Thoracic aorta (tissue), 2 donors: ENCODE measurements at places on chromosomes 4 and X.

GRCh38 chr4:38152305-38152704 lies 192.1 kb downstream of the PTTG2 start:
- DNase-seq, result no peak

GRCh38 chrX:97547877-97548578 lies 664.3 kb downstream of the RPA4 start:
- DNase-seq, result no peak

DNA sequence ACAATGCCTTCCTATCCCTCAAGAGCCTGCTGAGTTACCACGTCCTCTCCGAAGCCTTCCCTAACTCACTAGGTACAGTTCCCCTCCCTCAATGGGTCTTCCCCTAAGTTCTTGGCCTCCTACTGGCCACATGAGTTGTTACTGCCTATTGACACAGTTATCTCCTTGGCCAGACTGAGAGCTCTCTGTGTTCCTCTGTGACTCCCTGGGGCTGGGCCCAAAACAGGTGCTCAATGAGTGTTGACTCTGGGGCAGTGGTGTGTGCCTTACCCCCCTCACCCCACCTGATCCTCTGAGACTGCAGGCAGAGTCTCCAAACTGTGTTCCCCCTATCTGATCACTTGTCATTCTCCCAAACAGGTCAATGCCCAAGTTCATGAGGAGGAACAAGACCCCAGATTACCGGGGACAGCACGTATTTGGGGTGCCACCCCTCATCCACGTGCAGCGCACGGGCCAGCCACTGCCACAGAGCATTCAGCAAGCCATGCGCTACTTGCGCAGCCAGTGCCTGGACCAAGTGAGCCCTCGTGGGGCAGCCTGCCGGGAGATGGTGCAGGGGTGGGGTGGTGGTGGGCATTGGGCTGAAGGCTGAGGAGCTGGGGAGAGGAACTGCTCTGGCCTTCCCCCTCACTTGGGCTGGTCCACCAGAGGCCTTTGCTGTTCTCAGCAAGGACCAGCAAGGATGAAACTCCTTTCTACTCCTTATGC lies 72.6 kb downstream of the STARD8 start:
- no peak for DNase-seq

- DNase-seq, result no peak
Measured at GRCh38 chr4:182245541-182246215, 2.5 kb downstream of the TENM3 start.

DNA sequence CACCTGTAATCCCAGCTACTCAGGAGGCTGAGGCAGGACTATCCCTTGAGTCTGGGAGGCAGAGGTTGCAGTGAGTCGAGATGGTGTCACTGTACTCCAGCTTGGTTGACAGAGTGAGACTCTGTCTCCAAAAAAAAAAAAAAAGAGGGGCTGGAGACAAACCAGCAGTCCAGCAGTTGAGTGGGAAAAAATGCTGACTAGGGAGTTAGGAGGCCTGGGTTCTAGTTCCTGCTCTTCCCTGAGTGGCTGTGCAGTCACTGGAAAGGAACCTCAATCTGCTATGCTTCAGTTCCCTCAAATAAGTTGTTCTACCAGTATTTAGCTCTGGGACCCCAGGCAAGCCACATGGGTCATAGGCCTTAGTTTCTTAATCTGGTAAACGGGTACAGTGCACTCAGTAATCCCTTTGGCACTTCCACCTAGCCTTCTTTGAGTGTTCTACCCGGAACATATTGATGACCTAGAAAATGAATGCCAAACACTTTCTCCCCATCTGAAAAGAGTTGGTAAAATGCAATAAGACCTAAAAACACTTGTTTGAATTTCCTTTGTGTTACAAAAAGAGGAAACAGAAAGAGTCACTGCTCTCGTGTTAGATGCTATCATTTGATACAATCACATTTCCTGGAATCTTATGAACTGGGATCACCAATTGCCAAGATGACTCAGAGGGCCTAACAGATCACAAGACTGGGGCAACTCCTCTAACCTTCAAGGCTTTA lies 99.3 kb upstream of the EGFL6 start:
- no peak for DNase-seq

DNA sequence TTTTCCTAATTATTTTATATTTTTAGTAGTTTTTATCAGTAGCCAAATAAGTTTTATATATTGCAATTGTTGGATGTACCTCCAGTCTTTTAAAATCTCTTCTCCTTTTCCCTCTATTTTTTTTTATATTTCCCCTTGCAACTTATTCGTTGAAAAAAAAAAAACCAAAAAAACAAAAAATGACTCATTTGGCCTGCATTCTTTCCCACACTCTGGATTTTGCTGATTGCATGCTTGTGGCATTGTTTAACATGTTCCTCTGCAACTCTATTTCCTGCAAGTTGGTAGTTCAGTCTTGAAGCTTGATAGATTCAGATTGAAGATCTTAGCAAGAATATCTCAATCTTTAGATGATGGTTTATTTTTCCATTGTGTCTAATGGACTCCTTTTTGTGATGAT lies 260.6 kb upstream of the BOD1L1 start:
- no peak for DNase-seq

DNA sequence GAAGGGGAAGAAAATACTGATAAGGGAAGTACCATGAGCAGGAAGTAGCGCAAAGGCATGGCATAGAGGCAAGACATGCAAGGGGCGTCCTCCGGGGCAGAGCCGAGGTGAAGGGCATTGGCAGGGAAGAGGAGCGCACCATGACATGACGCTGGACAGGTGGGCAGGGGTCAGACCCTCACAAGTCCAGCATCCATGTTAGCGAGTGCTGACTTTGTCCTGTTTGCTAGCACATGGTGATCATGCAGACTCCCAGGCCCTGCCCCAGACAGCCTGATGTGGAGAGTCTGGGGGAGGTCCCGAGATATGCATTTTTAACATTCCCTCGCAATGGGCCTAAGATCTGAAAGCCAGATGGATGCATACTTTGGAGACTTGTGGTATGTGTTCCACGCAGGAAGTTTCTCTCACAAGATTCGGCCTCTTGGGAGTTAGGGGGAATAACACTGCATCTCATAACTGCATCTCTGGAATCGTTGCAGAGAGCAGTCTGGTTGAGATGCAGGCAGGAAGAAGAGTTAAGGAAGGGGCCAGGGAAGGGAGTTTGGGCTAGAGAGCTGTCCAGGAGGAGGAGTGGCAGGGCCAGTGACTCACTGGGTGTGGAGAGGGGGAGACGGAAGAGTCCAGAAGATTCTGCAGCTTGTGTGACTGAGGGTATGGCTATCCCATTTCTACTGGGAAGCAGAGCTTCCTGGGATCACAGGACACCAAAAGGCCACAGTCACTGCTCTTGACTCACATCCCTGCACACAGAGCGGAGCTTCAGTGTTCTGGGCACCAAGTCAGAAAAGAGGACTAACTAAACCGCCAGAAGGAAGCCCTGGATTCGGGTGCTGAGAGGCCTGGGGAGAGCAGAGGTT lies 59.7 kb downstream of the FAM184B start:
- no peak for DNase-seq

- no peak for DNase-seq
Measured at GRCh38 chr4:60619531-60620305, 580.4 kb upstream of the ADGRL3 start.

DNA sequence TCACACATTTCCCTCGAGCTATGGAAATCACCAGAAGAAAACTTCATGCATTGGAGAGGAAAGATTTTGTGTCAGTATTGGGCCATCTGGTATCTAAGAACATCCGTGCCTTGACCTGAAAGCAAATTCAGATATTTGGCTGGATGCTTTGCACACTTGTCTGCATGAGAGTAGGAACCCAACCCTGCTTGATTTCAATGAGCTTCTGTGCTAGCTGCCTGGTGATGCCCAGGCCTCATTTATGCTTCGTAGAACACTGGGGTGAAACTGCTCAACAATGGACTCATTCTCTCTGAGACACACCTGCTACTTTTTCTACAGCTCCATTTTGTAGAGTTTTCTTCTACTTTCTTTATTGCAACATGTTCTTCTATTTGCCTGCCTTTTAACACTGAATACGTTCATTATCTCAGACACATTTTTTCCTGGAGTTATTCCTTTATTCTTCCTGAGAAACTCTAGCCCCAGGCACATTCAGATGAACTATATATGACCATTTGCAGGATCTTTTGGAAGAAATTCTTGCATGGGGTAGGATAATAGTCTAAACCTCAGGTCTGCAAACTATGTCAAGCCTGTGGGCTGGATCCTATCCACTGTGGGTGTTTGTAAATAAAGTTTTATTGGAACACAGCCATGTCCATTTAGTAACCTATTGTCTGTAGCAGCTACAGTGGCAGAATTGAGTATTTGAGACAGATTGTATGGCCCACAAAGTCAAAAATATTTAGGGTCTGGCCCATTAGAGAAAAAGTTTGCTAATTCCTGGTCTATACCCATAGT lies 83.8 kb upstream of the CLCN4 start:
- no peak for DNase-seq

- no peak for DNase-seq
Measured at GRCh38 chrX:88886908-88887307, 139.9 kb downstream of the CPXCR1 start.

DNA sequence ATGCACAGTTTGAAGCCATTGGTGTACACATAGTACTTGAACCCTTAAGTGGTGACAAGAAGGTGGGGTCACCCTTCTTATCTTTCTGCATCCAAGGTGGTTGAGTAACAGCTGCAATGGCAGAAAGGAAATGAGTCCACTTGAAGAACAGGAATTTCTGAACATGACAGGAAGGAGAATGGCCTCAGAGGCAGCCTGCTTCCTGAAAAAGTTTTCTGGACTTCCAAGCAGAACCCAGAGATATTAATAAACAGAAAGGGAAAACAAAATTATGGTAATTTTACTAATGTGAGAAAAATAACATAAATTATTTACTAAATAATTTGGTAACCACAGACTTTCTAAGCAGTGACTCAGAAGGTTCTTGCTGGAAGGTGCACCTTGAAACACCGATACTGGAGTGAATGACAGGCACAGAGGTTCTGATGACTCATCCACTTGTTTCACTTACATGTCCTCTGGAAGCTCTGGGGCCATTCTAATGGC lies 119.9 kb upstream of the HS3ST1 start:
- DNase-seq, result no peak

DNA sequence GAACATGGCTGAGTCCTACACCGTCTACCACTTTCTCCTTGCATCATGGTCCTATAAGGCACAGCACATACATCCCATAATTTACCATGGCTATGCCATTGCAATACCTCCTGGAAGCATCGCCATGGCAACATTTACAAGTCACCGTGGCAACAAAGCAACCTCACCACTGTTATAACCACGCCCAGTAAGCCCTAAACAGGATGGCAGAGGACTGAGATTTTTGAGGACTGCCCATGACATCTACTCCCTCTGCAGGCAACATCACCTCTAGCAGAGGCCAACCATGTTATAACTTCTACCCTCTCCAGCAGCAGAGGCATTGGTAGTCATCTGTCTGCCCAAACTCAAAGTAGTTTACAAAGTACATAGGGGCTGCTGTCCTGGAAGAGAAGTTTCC lies 29.7 kb downstream of the BCOR start:
- no peak for DNase-seq

DNA sequence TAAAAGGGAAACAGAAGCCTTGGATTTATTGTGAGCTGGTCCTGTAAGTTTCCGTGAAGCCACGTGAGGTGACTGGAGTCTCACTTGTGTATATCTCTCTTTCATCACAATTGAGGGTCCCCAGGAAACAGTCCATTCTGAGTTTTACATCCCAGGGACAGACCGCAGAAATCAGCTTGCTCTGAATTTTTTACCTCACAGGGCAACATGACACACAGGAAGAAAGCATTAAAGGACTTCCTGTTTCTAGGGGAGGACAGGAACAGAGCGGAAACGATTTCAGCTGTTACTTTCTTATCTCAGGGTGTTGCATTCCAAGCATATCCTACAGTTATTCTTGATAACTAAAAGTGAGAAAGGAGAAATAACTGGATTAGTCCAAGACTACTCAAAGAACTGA lies 553.5 kb downstream of the TRAM1L1 start:
- DNase-seq, result no peak

DNA sequence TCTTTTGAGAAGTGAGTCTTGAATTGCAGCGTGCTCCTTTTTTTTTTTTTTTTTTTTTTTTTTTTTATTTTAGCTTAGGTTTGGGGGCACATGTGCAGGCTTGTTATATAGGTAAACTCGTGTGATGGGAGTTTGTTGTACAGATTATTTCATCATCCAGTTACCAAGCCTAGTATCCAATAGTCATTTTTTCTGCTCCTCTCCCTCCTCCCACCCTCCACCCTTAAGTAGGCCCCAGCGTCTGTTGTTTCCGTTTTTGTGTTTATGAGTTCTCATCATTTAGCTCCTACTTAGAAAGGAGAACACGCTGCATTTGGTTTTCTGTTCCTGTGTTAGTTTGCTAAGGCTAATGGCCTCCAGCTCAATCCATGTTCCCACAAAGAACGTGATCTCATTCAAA lies 81.3 kb upstream of the TSPAN5 start:
- DNase-seq, result no peak

GRCh38 chrX:12770440-12770839 lies 20.8 kb upstream of the PRPS2 start:
- DNase-seq, result no peak

DNA sequence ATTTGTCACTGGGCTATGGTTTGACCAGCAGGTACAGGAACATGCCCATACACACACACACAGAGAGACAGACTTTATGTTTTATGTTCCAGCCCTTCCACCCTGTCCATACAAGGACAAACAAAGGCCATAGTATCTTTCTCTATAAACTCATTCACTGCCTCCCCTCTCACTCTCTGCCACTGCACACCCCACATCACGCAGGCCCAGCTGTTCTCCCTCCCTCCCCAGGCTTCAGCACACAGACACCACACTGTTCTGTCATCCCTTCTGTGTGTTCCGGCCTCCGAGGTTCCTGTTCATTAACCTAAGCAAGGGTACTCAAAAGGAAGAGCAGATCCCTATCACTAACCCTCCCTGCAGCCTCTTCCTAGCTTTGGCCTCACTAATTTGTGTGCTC lies 17.8 kb downstream of the LAS1L start:
- DNase-seq, result no peak

GRCh38 chr4:8545439-8545765 lies 34.8 kb upstream of the GPR78 start:
- no peak for DNase-seq

GRCh38 chrX:38117485-38117884 lies 103.2 kb downstream of the SRPX start:
- no peak for DNase-seq

DNA sequence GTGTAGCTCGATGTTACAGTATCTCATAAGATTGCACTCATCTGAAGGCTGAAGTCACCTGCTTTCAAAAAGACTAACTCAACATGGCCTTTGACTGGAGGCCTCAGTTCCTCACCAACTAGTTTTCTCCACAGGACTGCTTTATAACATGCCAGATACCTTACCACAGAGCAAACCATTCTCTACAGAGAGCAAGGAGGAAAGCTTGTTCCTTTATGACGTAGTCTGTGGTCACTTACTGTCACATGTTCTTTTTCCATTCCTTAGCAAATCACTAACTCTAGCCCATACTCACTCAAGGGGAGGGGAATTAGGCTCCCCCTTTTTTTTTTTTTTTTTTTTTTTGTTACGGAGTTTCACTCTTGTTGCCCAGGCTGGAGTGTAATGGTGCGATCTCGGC lies 3.2 kb downstream of the THAP9 start:
- DNase-seq, result no peak

DNA sequence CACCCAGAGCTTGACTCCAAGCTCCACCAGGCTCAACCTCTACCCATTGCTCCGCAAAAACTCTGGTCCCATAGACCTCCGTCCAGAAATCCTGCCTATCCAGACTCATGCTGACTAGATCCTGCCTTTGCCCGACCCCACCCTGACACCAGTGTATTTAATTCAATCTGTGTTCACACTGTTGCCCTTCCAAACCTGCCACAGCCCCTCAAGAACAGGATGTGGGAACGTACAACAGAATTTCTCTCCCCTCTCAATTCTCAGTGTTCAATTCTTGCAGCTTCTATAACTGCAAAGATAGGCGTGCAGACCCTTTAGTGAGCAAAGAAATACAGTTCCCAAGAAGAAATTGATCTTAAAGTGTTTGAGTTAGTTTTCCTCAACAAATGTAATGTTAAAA lies 154.2 kb upstream of the FRG1 start:
- DNase-seq, result no peak
